Suprapubic skin (tissue), 4 donors: ENCODE measurements at places on chromosomes 6 and 20. TPM values are rescaled to one million over a fixed set of nuclear protein-coding genes. Genes with fewer than 3 reads are reported as not detected.

GRCh38 chr6:154301839-154302752 is 54.5 kb downstream of the IPCEF1 start:
- H3K27me3 ChIP-seq: no peaks in the 10 kb centered on the region
- H3K27ac ChIP-seq: no peak overlapping the region
- H3K4me1 ChIP-seq: peaks cover 14% of the 10 kb centered on the region
- H3K4me3 ChIP-seq: no peak overlapping the region

GRCh38 chr20:57079031-57080005 is 187.1 kb downstream of the BMP7 start:
- DNase-seq: no peak
- H3K27ac ChIP-seq: no peak overlapping the region
- H3K4me3 ChIP-seq: no peak overlapping the region
- peaks cover 7% of the 10 kb centered on the region for H3K27me3 ChIP-seq
- H3K36me3 ChIP-seq: no peaks in the 10 kb centered on the region

DNA sequence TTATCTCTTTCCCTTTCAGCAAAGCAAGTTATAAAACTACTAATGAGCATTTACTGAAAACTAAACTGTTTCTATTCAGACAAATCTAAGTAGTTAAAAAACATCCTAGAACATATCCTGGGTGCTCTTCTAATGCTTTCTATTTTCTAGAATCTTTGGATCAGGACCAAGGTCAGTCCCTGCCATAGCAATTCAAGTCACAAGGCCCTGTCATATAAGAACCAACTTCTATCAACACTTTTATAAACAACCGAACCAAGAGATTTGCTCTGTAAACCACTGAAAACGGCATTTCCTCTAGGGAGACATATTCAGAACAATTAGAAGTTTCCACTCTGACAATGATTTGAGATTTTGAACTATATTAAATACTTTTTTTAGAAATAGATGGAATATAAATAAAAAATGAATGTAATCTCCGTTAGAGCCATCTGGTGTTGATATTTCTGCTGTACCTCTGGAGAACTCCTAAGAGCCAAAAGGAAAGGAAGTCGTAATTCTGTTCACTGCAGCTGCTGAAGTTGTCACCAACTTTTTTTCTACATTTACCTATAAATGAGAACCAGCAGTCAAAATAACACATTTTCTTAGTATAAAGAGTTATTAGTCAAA is 51.4 kb upstream of the LGSN start:
- no peak overlapping the region for H3K4me3 ChIP-seq
- no peaks in the 10 kb centered on the region for H3K27me3 ChIP-seq
- no peaks in the 10 kb centered on the region for H3K4me1 ChIP-seq
- no peak overlapping the region for H3K27ac ChIP-seq
- no peaks in the 10 kb centered on the region for H3K36me3 ChIP-seq

DNA sequence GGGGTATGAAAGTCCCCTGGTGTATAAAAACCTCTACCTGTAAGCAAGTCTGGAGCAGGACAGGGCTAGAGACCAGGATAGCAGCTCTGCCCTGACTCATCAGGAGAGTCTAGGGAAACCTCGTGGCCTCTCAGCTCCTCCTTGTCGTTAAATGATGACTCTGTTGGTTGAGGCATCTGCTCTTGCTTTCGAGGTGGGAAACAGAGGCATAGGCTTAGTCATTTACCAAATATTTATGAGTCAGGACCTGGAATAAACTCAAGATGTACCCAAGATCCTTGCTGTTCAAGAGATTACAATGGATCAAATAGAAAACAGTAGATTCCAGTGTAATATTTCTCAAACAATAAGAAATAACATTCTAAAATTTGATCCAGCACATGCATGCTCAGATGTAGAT is 5.5 kb downstream of the MANBAL start:
- no peak for DNase-seq
- H3K4me1 ChIP-seq: peaks cover 51% of the 10 kb centered on the region
- H3K4me3 ChIP-seq: no peak overlapping the region
- H3K36me3 ChIP-seq: peaks cover 8% of the 10 kb centered on the region
- H3K27ac ChIP-seq: peak overlapping the region; percentile 75
- H3K27me3 ChIP-seq: no peaks in the 10 kb centered on the region

- H3K27ac ChIP-seq: no peak overlapping the region
- H3K4me1 ChIP-seq: no peaks in the 10 kb centered on the region
- DNase-seq: no peak
- peaks cover 65% of the 10 kb centered on the region for H3K36me3 ChIP-seq
- no peak overlapping the region for H3K4me3 ChIP-seq
Observed at GRCh38 chr20:37870294-37870693, 32.6 kb upstream of the VSTM2L start.

DNA sequence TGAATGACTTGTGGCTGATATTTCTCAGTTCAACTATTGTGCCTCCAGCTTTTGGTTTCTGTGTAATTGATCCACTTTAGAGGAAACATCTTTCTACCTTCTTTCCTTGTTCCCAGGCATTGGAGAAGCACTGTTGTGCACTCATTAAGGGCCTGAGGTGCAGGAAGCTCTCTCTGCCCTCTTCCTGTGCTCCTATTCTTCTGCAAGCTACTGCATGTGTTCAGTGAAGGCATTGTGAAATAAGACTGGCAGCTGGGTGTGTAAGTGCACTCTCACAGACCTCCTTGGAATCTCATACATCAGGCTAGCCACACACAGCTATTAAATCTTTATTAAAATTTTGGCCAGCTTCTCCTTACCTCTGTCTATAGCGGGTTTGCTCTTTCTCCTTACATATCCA is 177.8 kb downstream of the OGFRL1 start:
- no peaks in the 10 kb centered on the region for H3K36me3 ChIP-seq
- no peak overlapping the region for H3K27ac ChIP-seq
- no peaks in the 10 kb centered on the region for H3K27me3 ChIP-seq
- H3K4me1 ChIP-seq: no peaks in the 10 kb centered on the region
- H3K4me3 ChIP-seq: no peak overlapping the region
- DNase-seq: no peak

- H3K27ac ChIP-seq: peak within 1 kb of the TSS; percentile 33
- H3K4me3 ChIP-seq: peak within 1 kb of the TSS; percentile 26
- peaks cover 24% of the 10 kb centered on the region for H3K4me1 ChIP-seq
- DNase-seq: peak; percentile 74
- no peaks in the 10 kb centered on the region for H3K36me3 ChIP-seq
Observed at GRCh38 chr6:149484733-149485700, at the start of gene ZC3H12D. ZC3H12D (minus strand) TSS chr6:149485014; CDS start chr6:149474543, 10,471 bp downstream.

GRCh38 chr6:15444881-15445280 is 199.0 kb downstream of the JARID2 start:
- no peak overlapping the region for H3K27ac ChIP-seq
- H3K36me3 ChIP-seq: no peaks in the 10 kb centered on the region
- DNase-seq: no peak
- no peak overlapping the region for H3K4me3 ChIP-seq
- no peaks in the 10 kb centered on the region for H3K27me3 ChIP-seq

- no peaks in the 10 kb centered on the region for H3K36me3 ChIP-seq
- no peaks in the 10 kb centered on the region for H3K27me3 ChIP-seq
- peak; percentile 5 for DNase-seq
Observed at GRCh38 chr20:33178726-33179125, 10.8 kb downstream of the BPIFA2 start.

- H3K4me3 ChIP-seq: no peak overlapping the region
- no peaks in the 10 kb centered on the region for H3K36me3 ChIP-seq
- no peak overlapping the region for H3K27ac ChIP-seq
- no peak for DNase-seq
Observed at GRCh38 chr6:41170547-41171160, 7.7 kb upstream of the TREM2 start.

DNA sequence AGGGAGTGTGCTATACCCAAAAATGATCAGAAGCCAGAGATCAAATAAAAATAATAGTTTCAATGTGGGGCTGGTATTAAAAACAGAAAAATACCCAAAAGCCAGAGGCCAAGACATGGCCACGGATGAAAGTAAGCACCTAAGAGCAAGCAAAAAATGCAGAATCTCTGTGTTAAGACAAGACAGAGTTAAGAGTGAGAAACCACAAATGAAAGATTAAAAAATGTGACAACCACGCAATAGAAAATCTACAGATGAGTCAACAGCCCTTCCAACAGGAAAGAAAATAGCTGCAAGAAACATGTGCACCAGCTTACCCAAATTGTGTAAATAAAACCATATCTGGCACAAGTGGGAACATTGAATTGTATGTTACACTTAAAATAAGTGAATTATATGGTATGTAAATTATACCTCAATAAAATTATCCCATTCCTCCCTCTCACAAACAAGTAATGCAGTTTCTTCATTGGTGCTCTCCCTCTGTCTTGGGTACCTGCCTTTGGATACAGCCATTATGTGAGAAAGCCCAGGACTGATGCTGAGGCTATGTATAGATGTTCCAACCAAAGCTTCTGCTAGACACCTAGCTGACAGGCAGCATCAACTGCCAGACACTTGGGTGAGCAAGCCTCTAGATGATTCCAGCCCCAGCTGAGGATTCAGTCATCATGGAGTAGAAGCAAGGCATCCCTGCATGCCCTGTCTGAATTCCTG is 55.3 kb upstream of the UFL1 start:
- H3K27me3 ChIP-seq: no peaks in the 10 kb centered on the region
- H3K36me3 ChIP-seq: no peaks in the 10 kb centered on the region
- no peak overlapping the region for H3K27ac ChIP-seq

- no peaks in the 10 kb centered on the region for H3K4me1 ChIP-seq
- no peaks in the 10 kb centered on the region for H3K36me3 ChIP-seq
- no peaks in the 10 kb centered on the region for H3K27me3 ChIP-seq
- no peak for DNase-seq
Observed at GRCh38 chr20:4341804-4342485, 326.6 kb upstream of the RNF24 start.

DNA sequence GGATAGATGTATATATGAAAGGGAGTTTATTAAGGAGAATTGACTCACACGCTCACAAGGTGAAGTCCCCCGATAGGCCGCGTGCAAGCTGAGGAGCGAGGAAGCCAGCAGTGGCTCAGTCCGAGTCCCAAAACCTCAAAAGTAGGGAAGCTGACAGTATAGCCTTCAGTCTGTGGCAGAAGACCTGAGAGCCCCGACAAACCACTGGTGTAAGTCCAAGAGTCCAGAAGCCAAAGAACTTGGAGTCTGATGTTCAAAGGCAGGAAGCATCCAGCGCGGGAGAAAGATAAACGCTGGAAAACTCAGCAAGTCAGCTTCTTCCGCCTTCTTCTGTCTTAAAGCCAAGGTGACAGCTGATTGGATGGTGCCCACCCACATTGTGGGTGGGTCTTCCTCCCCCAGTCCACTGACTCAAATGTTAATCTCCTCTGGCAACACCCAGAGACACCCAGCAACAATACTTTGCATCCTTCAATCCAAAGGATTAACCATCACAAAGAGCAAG is 102.6 kb upstream of the GJE1 start:
- DNase-seq: no peak
- H3K4me3 ChIP-seq: no peak overlapping the region
- H3K27me3 ChIP-seq: no peaks in the 10 kb centered on the region

DNA sequence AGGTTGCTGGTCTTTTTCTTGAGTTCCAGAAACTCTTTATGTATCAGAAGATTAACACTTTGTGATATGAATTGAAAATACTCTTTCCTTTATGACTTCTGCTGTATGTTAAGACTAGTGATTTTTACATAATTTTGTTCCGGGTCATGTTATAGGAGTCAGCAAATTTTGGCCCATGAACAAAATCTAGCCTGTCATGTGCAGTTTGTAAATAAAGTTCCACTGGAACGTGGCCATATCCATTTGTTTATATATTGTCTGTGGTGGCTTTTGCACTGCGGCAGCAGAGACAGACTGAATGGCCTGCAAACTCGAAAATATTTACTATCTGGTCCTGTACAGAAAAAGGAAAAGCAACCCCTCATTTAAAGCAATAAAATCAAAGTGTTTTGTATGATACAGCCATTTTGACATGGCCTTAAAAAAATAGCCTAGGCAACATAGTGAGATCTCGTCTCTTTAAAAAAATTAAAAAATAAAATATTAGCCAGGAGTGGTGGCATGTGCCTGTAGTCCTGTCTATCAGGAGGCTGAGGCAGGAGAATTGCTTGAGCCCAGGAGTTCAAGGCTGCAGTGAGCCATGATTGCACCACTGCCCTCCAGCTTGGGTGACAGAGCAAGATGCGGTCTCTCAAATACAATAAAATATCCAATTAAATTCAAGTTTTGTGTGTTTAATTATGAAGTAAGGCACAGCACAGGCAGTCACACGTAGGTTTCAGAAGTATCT is 36.9 kb downstream of the SNX9 start:
- peaks cover 22% of the 10 kb centered on the region for H3K4me1 ChIP-seq
- H3K27ac ChIP-seq: no peak overlapping the region
- no peaks in the 10 kb centered on the region for H3K36me3 ChIP-seq
- no peak for DNase-seq

DNA sequence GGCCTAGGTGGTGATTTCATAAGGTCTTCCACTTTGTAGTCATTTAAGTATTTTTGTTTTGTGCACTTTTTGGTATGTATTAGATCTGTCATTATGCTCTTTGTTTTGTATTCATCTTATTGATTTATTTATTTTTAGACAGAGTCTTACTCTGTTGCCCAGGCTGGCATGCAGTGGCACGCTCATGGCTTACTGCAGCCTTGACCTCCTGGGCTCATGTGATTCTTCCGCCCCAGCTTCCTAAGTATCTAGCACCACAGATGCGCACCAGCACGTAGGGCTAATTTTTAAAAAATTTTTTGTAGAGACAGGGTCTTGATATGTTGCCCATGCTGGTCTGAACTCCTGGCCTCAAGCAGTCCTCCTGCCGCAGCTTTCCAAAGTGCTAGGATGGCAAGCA is 30.6 kb downstream of the TPX2 start:
- DNase-seq: no peak
- H3K27me3 ChIP-seq: no peaks in the 10 kb centered on the region
- no peaks in the 10 kb centered on the region for H3K36me3 ChIP-seq
- no peaks in the 10 kb centered on the region for H3K4me1 ChIP-seq
- H3K27ac ChIP-seq: no peak overlapping the region

- DNase-seq: no peak
- H3K27ac ChIP-seq: peak overlapping the region; percentile 12
- no peak overlapping the region for H3K4me3 ChIP-seq
- H3K36me3 ChIP-seq: no peaks in the 10 kb centered on the region
- peaks cover 9% of the 10 kb centered on the region for H3K4me1 ChIP-seq
Observed at GRCh38 chr20:47438464-47439381, 63.0 kb upstream of the NCOA3 start.

DNA sequence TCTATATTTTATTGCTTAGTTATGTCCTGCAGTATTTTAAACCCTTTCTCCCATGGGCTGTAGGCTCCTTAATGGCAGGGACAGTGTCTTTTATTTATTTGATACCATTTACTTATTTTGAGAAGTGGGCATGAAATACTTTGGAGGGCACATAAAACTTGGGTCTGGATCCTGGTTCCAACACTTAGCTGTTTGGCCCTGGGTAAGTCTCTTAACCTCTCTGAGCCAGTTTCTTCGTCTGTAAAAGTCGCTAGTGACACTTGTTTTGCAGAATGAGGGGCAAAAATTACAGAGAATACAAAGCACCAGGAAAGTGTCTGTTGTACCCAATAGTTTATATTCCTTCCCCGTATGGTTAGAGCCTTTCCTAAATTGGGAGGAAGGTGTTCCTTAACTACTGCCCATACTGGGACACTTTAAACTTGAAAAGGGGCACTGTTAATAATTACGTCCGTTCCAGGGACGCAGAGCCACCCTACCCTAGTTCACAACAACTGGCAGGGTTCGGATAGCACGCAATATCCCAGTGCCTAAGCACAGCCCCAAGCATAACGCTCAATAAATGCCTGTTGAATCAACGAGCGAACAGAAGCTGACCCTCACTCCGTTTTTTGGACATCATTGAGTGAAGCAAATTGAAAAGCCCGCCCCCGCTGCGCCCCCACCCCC is 6.0 kb upstream of the ARMC12 start:
- H3K27ac ChIP-seq: peak overlapping the region; percentile 100
- H3K4me1 ChIP-seq: peaks cover 96% of the 10 kb centered on the region
- H3K4me3 ChIP-seq: peak overlapping the region; percentile 59
- no peaks in the 10 kb centered on the region for H3K27me3 ChIP-seq

The LKAAEAR1 gene
- not detected for total RNA-seq

The DZANK1 gene
- total RNA-seq: 4.0 TPM

The GLP1R gene
- total RNA-seq: 0.59 TPM

The ASIP gene
- not detected for total RNA-seq

The PMEPA1 gene
- total RNA-seq: 20.4 TPM

The ROS1 gene
- total RNA-seq: 0.49 TPM
